Ascending aorta (tissue), 2 donors: ENCODE measurements at places on chromosomes 2 and 18.
A peak's percentile ranks its signal among the peaks of the same experiment; 100 is the strongest.

DNA sequence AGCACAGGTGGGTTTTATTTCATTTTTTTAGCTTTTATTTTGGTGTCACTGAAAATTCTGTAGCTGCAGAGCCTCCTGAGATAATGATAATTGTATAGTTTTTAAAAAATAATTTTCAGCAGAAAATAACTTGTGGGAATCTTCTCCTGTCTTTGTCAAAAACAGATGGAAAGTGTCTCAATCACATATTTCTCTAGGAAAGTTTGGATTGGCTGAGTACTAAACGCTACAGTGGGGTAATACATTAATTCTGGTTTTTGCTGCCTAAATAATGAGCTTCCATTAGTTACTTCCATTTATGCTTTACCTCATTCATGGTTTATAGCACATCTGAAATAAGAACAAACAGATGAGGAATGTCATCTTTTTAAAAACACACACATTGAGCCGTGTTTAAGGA, 2.2 kb downstream of the TWIST2 start:
- no peak for DNase-seq

DNA sequence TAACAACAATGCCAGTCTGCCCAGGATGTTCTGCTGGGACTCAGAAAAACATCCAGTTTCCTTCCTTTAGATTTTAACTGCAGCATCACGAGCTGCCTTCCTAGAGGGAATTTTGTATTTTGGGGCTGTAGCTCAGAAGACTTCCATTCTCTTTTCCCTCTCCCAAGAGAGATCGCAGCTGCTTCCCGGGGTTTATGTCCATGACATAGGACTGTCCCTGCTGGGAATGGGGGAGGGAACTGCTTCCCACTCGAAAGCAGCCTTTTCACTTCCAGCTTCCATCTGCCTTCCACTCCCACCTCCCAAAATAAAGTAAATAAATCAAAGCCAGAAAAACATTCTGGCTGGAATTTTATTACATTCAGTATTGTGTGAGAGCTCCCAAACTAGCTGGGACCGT, 52.4 kb downstream of the LIMS1 start:
- no peak for DNase-seq

DNA sequence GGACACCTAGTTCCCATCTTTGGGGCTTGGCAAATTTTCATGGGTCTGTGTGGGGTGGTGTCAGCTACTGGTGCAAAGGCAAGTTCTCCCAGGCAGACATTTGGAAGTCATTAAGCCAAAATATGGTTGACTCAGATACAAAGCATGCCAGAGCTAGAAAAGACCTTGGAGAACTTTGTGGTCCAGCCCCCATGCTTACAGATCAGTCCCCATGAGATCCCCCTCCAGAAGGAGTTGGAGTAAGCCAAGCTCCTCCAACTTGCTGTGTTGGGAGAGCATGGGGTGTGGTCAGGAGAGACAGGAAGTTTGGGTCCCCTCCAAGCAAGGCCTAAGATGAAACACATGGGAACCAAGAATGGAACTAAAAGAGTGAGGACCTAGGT, 224.5 kb downstream of the CYP26B1 start:
- DNase-seq = no peak

DNA sequence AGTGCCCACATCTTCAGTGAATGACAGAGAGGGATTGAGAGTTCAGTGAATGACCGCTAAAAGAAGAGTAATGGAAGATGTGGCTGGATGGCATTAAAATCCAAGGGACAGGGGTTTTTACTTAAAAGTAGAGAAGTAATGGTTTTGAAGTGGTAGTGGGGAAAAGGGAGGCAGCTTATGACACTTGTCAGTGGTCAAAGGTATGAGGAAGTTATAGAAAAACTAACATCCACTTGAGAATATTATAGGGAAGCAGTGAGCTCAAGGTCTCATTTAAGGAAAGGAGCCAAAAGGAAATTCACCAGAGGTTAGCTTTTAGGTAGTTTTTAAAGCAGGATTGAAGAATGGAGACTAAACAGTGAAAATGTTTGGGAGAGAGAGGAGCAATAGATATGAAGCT, 24.3 kb downstream of the CDK15 start:
- DNase-seq = no peak

DNA sequence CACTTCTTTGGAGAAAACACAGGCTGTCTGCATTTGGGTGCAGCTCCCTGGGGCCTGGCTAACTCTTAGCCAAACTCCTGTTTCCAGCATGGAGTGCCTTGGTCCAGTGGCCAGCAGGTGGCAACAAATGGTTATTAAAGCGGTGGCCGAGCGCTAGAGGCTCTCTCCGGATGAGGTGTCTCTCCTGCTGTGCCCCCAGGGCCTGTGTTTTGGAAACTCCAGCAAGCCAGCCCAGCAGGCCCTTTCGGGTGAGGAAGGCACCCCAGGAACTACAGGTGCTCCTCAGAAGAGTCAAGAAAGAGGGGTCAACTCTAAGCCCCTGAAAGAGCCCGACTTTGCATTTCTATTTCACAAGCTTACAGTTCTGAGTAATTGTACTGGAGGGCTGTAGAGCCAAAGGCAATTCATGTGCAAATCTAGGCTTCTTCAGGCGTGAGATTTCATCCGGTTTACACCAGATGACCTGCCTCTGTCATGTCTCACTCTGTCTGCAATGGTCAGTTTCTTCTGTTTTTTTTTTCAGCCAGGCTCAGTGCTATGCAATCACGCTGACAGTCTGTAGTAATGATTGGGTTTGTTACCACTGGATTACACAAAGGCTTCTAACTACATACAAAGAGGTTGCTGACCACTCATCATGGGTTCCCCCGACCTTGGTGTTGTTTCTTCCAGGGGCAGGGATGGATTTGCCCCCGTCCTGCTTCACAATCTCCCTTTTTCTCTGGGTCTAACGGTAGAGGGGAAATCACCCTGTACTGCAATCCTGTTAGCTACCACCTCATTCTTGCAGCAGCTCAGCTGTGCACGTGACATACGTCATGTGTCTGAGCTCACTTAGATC, 7.6 kb upstream of the CHRNA1 start:
- peak; percentile 80 for DNase-seq

- no peak for DNase-seq
Observed at GRCh38 chr2:224849264-224849663, 133.1 kb upstream of the CCDC195 start.

GRCh38 chr2:196131949-196132925, 39.1 kb downstream of the STK17B start:
- DNase-seq = no peak

DNA sequence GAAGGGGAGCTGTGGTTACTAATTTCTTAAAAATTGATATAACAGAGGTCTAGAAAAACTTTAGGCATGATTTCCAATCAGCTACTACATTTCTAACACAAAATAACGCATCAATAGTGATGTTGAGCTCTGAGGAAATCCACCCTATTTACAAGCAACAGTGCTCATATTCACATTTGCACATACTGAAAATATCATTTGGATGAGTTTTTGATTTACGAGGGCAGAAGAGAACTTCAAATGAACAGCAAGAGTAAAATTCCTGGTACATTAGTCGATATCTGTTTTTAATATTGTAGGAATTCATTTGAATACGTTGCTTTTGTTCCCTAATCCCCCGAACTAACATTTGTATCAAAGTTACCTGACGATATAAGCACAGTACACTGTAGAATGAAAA, 761.0 kb upstream of the POU3F3 start:
- no peak for DNase-seq

- DNase-seq = no peak
Observed at GRCh38 chr2:23122681-23123215, 262.2 kb upstream of the KLHL29 start.

DNA sequence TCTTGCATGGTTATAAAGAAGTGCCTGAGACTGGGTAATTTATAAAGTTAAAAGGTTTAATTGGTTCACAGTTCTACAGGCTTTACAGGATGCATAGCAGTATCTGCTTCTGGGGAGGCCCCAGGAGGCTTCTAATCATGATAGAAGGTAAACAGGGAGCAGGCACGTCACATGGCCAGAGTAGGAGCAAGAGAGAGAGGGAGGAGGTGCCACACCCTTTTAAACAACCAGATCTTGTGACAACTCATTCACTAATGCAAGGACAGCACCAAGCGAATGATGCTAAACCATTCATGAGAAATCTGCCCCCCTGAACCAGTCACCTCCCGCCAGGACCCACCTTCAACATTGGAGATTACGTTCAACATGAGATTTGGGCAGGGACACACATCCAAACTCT, 141.1 kb downstream of the EN1 start:
- no peak for DNase-seq

DNA sequence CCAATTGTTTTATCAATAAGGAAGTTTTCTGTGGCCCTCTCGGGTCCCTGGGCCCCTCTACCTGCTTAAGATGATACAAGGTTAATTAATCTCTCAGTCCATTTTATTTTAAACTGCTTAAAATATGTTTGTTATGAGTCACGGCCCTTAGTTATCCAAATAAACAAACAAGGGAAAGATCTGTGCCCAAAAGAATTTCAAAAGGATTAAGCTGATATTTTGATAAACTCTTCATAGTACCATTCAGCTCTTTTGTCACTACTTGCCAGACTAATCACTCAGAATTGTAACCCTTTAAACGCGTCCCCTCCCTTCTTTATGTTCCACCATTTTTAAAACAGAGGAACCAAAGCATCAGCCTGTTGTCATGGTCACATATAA, 144.7 kb upstream of the STK17B start:
- no peak for DNase-seq

DNA sequence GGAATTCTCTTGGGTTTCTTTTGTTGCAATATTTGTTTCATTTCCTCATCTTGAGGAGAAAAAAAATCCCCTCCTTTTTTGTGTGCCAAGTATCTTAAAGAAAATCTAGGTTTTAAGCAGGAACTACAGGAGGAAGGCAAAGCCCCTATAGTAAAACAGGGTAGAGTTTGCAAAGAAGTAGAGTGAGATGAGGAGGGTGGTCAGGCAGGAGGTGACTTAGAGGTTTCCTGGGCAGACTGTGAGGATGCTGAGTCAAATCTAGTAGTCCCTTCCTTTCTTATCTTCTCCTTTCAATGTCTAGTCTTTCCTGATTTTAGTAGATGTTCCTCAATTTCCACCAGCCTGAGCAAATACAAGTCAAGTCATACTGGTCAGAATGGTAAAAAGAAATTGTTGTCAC, 222.5 kb downstream of the PMAIP1 start:
- no peak for DNase-seq
